Activated CD4-positive, alpha-beta T cell treated with anti-CD3 and anti-CD28 coated beads, Interleukin-2, Interleukin-4, amounts not matched to agents 100 ng/mL and 50 ng/mL, durations not matched to agents 16 hours and 8 hours (primary cell): ENCODE measurements at places on chromosomes 5 and 9.

- DNase-seq = no peak
Observed at GRCh38 chr9:15048772-15049171, 138.5 kb upstream of the FREM1 start.

- DNase-seq = no peak
Observed at GRCh38 chr5:81427566-81427965, 33.6 kb upstream of the ACOT12 start.

GRCh38 chr5:82720213-82721086 is 356.7 kb downstream of the TMEM167A start:
- DNase-seq = no peak

GRCh38 chr5:102307232-102307631 is 11.1 kb upstream of the SLCO4C1 start:
- no peak for DNase-seq

DNA sequence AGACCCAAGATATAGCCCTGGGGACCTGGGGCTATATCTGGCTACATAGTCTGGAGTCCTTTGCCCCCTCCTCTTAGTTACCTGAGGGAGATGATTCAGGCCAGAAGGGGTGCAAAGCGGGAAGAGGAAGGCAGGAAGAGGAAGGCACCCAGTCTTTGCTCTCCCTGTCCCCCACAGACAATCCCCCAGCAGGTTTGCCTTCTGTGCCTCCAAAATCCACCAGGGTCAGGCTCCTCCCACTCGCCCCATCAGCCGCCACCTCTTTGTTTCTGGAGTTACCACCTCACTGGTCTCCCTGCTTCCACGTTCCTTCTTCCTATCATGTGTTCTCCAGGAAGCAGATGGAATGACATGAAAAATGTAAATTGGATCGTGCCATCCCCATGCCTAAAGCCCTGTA is 31.2 kb upstream of the FABP6 start:
- no peak for DNase-seq
